T follicular helper cell (primary cell): ENCODE measurements at places on chromosomes 7 and 10.
A peak's percentile ranks its signal among the peaks of the same experiment; 100 is the strongest.

GRCh38 chr10:126349101-126349500 is 39.2 kb downstream of the ADAM12 start:
- DNase-seq, result no peak

DNA sequence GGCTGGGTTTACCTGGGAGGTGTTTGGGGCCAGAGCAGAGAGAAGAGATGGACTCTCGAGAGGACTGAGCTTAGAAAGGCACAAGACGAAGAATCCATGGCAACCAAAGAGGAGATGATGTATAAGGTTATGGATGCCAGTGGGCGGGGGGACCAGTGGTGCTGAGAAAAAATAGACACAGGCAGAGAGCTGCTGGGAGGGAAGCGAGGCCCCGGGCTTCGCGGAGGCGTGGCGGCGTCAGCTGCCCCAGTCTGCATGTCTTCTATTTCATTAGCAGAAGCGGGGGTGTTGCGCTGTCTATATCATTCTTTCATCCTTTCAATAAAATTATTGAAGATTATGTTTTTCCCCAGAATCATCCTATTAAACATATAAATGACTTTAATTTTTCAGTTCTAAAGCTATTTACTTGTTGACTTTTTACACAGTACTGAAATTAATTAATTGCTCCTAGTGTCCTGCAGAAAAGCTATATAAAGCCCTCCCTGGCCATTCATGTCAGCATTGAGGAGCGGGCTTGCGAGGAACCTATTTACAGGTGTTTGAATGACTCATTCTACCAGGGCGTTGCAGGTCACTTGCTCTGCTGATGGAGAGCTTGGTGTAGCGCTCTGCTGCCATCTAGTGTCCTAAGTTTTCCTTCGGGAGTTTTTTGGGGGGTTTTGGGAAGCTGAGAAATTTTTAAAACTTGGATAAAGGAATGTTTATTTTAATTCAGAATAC is 42.9 kb upstream of the BHLHA15 start:
- DNase-seq, result peak; percentile 61

- DNase-seq, result no peak
Measured at GRCh38 chr7:36583318-36583717, 141.0 kb downstream of the AOAH start.

- no peak for DNase-seq
Measured at GRCh38 chr10:88260329-88261051, 322.6 kb downstream of the RNLS start.

DNA sequence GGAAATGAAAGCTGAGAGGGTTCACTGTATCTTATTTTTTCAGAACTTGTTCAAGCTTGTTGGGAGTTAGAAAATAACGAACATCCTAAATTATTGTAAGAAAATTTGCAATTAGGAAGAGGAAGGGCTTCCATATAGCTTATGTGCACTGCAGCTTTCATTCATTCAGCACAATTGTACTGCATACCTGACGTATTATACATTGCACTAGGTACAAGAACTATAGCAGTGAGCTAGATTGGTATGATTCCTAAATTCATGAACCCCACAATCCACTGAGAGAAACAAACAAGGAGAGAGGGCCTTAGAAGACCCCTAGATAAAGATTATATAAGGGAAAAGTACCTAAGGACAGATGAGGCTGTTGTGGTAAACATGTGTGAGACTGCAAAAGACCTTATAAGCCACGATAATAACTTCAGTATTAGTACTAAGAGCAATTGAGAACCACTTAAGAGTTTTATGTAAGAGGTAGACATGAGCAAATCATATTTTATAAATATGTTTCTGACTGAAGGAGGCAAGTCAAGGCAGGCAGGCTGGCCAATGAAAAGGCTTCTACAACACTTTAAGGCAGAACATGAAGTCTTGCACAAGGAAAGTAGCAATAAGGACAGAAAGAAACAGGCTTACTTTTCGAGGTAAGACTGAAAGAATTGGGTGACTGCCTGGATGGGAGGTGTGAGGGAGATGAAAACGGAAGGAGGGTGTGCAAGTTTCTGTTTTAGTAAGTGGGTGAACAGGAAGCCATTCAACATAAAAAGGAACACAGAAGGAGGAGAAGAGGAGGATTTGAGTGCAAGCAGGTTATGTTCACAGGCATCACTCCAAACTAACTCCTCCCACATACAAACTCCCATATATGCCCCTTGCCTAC is 77.9 kb upstream of the LRRN3 start:
- DNase-seq, result no peak

DNA sequence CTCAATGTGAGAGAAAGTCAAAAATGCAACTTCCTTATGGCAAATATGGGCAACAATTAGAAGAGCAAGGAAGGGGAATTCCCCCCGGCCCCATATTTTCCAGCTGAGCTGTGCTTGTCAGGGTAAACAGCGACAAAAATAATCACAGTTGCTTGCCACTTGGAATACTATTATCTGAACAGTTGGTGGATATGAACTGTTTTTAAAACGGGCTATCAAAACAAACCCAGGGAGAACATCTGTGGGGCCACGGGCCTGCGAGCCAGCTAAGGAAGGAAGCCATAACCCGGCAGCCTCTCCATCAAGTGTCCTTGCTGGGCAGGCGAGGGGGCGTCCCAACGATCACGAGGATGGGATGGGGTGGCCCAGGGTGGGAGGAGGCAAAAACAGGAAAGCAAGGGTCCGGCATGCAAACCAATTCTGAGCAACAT is 228.4 kb downstream of the ARHGAP12 start:
- DNase-seq, result no peak

GRCh38 chr10:71561003-71561574 is 158.5 kb downstream of the C10orf105 start:
- DNase-seq, result no peak

- DNase-seq, result no peak
Measured at GRCh38 chr10:290026-290725, 154.9 kb downstream of the ZMYND11 start.

DNA sequence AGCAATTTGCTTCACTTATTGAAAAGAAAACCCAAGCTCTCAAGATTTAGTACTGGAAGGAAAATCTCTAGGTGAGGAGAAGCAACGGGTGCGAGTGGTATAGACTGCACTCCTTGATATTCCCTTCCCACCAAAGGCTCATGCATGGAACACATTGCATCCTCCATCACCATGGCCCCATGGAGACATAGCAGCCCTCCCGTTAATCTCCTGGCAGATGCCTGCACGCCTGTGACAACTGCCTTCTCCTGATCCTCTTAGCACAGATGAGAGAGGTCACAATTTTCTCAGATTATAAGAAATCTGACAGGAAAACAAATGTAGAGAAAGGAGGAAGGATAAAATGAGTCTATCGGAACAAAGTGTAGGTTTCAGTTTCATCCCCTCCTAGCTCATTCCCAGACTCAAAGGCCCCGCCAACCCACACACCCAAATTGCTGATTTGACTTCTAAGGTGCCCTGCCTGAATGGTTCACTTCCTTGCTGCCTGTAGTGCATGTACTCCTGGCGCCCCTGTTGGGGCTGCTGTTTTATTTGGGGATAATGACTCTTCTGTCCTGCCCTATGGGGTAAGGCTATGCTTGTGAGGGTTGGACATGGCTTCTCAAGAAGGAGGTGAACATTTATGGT is 50.0 kb downstream of the PLXNA4 start:
- DNase-seq, result no peak

DNA sequence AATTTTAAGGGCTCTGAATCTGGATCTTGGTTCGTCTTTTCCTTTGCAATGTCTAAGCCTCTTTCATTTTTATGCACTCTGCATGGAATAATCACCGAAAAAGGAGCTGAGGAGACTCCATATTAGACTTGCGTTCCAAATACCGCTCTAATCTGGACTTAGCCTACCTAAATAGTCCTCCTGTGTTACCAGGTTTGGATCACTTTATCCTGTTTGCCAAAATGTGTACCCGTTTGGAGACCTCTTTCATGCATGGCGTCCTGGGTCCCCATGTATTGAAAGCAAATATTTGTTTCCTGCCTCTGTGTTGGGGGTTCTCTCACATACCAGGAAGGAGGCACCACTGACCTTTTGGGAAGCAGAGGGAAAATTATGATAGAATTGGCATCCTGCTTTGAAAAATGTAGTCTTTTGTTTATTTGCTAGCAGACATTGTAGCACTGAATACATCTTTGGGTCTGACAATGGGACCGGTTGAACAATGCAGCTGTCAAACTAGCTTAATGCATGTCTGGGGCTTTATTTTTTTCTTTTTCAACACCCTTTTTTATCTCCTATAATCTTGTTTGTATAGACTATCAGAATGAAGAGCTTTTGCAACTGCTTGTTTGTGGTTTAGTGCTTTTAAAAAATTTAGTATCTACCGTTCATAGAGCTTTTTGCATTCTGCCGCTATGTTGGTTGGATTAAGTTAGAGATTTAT is 11.8 kb upstream of the CELF2 start:
- no peak for DNase-seq

DNA sequence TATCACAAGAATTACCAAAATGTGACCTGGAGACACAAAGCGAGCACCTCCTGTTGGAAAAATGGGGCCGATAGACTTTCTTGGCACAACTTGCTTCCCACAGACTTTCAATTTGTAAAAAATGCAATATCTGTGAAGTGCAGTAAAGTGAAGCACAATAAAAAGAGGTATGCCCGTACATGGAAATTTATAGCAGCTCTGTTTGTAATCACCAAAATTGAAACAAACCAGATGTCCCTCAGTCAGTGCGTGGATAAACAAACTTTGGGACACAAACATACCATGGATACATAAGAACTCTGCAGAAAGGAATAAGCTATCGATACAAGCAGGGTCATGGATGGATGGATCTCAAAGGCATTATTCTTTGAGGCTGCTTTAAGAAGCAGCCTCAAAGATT is 33.6 kb downstream of the ARID5B start:
- no peak for DNase-seq

DNA sequence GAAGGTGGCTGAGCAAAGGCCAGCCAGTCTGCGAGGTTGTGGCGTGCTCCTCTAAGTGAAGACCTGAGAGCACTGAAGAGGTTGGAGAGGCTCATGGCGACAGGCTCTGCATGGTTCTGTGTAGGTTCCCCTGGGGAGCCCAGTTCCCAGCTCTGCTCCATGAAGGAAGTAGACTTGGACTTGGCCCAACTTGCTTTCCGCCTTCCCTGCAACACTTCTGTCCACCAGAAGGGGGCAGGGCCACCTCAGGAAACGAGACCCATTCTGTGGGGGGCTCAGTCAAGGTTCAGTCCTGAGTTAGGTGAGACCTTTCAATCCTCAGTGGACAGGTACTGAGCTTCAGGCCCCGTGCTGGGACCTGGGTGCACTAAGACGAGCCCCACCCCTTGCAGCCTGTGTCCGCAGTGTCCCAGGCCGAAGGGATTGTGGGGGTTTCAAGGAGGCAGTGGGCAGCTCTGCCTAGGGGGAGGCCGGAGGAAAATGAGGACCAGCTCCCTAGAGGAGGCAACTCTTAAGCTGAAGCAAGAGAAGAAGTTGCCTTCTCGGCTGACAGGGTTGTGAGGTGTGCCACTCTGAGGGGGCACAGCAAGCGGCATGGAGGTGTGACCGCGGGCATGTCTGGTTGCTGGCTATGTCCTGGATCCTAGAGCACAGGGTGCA is 15.0 kb upstream of the PCBD1 start:
- DNase-seq, result no peak

- no peak for DNase-seq
Measured at GRCh38 chr7:16365177-16365576, 56.2 kb downstream of the CRPPA start.

GRCh38 chr7:85229544-85229943 is 42.7 kb upstream of the SEMA3D start:
- DNase-seq, result no peak

GRCh38 chr7:299628-300027 is 9.7 kb downstream of the FOXL3 start:
- DNase-seq, result no peak

DNA sequence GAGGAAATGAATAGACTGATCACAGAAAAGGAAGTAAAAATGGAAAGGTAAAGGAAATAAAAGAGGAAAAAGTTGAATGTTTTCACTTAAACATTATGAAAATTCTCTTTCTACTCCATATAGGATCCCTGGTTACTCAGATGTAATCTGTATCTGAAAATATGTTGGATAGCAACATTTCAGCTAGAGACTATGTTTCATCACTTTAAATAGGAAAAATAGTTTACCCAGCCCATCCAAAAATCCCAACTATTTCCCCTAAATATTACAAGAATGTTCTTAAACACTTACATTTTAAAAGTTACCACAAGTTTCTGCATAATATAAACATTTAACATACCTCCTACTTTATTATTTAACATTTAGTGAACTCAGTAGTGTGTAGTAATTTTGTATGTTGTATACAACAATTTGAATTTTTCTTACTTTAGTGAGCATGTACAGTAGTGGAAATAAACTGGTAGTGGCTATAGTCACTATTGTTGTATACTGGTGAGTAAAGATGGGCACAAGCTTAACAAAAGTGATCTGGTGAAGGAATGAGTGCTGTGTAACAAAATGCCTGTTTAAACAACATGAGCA is 27.1 kb downstream of the SLF2 start:
- DNase-seq, result no peak

GRCh38 chr7:29805886-29806207 is 461 bp upstream of the WIPF3 start:
- DNase-seq, result no peak

- DNase-seq, result no peak
Measured at GRCh38 chr10:82653244-82654155, 778.5 kb downstream of the NRG3 start.

DNA sequence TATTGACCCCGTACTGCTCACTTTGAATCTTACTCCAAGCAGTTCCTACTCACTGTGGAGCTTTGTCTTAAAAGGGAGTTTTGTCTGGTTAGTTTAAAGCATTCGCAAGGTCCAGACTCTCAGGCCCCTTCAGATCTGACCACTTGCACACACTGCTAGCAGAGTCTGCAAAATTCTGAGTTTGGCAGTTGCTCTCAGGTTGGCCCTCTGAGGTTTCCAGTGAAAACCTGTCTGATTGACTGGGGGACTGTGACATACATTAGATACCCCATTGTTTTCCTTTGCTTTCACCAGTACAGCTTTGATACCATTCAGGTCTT is 149.2 kb downstream of the XPNPEP1 start:
- DNase-seq, result no peak

DNA sequence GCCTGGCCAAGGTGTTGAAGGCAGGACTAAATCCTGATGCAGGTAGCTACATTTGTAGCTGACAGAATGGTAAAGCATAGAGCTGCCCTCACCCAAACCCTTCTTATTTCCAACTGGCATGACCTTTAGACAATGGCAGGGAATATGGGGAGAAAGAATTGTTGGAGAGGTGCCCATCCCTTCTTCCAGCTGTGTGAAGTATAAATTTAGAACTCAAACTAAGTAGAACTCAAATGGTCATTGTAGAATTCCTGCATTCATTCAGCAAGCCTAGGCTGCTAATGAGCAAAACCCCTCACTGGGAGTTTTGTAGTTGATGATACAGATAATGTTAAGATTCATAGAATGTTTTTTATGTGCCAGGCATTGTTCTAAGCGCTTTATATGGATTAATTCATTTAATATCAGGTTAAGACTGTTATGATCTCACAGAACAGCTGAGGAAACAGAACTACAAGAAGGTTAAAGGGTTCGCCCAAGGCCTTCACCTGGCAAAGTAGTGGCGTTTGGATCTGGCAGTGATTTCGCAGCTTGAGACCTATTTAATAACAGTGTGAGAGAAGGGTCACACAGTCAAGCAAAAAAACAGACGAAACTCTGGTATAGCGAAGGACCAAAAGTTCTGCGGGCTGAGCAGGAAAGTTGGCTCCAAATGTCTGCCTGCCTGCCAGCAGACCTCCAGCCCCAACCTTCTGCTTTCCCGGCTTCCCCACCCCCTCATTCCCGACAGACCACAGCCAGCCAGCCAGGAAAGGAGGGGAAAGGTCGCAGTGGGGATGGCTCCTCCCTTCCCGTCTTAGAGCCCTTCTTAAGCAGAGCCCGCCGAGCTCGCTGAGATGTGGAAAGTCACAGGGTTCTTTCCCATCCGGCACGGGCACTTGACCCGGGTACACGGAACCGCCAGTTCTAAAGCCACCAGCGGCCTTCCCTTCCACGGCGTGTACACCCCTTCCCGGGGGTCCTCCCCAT is 1.6 kb upstream of the HILPDA start:
- no peak for DNase-seq
